Left kidney (tissue), 8 donors: ENCODE measurements at places on chromosomes 13 and 19.
A peak's percentile ranks its signal among the peaks of the same experiment; 100 is the strongest.

GRCh38 chr19:33522371-33522662 lies 726 bp upstream of the PEPD start:
- DNase-seq = no peak

DNA sequence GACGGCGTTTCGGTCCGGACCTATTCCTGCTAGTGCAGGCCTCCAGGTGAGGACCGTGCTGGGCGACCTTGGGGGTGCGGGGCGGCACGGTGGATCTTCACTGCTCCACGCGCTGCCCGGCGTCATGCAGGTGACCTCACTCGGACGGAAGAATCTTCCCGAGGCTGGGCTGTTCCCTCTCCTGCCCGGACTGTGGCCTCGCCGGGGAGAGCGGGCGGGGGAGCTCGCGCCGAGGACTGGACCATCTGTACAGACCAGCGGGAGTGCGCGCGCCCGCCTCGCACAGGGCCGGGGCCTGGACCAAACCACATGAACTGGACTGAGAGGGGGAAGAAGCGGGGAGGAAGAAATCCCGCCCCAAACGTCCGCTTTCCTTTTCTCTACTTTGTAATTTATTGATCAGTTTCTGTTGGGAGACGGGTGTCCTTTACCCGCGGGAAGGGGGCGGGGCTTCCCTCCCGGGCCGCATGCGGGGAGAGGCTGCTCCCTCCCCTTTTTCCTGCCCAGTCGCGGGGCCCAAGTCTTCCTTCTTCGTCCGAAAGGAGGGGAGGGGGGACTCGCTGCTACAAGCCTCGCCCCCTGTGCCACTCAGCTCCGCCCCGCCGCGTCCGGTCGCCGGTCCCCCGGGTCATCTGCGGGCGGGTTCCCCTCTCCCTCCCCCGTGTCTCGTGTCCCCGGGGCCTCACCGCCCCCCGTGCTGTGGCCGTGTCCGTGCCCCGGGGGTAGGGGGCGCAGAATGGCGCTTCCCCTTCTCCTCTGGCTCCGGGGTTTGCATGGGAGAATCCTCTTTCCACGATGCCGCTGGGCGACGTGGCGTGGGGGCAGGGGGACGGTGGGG lies 4.9 kb downstream of the HRC start:
- peak; percentile 90 for DNase-seq

- no peak for DNase-seq
Measured at GRCh38 chr13:96490496-96490989, 400.6 kb downstream of the HS6ST3 start.

DNA sequence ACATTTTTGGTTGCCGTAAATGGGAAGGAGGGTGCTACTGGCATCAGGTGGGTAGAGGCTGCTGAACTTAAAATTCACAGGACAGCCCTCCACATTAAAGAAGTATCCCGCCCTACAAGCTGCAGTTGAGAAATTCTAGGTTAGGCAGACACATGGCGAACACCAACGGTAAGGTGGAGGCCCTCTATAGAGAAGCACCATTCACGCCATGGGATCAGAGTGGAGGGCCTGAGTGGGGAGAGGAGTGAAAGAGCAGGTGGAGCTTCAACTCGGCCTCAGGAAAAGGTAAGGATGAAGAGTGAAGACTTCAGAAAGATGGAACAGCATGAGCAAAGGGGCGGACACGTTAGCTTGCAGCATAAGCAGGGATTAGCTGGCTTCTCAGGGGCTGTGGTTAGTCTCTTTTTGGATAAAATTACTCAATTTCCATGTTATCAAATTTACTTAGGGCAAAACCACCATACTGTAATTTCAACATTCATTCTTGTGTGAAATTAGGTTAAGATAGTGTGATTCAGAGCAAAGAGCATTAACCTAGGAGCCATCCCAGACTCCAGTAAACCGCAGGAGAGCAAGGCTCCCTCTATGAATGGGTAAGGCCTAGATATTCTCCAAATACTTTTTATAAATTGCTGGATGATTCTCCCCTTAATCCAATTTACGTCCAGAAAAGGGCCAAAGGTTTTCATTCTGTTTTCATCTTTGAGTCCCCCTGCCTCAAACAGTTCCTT lies 1.2 kb downstream of the EEF1AKMT1 start:
- DNase-seq = no peak

GRCh38 chr13:51914137-51914493 lies 52.3 kb downstream of the CCDC70 start:
- DNase-seq = no peak

- DNase-seq = no peak
Measured at GRCh38 chr13:91212231-91212630, 135.3 kb upstream of the MIR17HG start.

- no peak for DNase-seq
Measured at GRCh38 chr13:114283576-114283975, 2.2 kb downstream of the UPF3A start.

- DNase-seq = no peak
Measured at GRCh38 chr13:27569405-27569804, 50.9 kb downstream of the LNX2 start.

- DNase-seq = no peak
Measured at GRCh38 chr13:96771486-96772367, 222.5 kb downstream of the OXGR1 start.

GRCh38 chr13:76610819-76611415 lies 275.3 kb downstream of the KCTD12 start:
- no peak for DNase-seq

GRCh38 chr13:50215399-50215798 lies 200.2 kb downstream of the KCNRG start:
- DNase-seq = no peak

GRCh38 chr13:35693134-35693784 lies 216.8 kb upstream of the MAB21L1 start:
- DNase-seq = no peak

DNA sequence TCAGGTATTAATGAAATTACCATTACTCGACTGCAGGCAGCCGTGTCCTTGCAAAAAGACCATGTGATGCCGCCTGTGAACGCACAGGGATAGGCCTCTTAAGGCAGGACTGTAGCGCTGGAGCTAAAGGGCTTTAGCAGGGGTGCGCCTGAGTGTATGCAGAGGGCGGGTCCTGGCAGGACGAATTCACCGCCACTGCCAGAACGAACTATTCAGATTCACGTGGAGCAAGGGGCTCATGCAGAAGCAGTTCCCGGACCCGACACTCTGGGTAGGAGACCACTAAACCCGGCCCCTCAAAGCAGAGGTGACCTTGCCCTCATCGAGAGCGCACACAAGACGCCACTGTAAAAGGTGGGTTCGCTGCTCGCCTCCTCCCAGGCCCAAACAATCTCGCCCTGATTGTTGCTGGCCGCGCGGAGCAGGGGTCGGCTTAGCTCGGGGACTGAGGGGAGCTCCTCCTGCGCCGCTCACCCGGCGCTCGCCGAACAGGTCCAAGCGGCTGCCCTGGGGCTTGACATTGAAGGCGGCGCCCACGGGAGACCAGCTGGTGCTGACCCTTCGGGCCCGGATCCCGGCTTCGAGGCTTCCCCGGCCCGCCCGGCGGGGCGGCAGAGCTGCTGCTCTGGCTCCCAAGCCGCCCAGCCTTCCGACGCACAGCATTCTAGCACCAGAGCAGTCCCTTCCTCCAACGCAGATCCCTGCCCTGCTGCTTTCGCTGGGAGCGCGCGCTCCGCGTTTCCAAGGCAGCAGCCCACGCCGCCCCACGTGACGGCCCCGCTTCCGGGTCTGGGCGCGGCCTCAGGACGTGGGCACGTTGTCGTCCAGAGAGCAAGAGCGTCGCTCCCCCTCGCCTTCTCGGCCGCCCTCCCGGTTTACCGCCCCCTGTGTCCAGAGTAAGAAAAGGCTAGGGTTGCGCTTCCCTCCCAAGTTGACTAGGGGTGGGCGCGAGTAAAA lies at the start of gene MIPEP:
MIPEP (minus strand) TSS at position 743 of the 957 bp plus-strand sequence; CDS start at position 663, 80 bp downstream.
- DNase-seq = peak; percentile 96

- no peak for DNase-seq
Measured at GRCh38 chr13:95503662-95504061, 48.9 kb upstream of the CLDN10 start.

DNA sequence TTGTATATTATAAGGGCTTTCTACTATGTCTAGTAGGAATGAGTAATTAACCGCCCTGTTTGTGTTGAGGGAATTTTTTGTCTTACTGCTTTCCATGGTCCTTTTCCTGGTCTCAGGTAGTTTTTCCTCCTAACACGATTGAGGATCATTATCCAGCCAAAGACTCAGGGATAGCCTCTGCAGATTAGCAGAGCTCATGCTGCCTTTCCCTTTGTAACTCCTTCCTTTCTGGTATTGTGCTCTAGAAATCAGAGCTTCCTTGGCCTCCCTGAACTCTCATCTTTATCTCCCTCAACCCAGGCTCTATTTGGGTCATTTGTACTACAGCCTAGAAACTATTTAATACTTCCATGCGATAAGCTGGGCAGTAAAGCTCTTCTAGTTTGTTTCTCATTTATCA lies 142.1 kb downstream of the PDS5B start:
- no peak for DNase-seq

DNA sequence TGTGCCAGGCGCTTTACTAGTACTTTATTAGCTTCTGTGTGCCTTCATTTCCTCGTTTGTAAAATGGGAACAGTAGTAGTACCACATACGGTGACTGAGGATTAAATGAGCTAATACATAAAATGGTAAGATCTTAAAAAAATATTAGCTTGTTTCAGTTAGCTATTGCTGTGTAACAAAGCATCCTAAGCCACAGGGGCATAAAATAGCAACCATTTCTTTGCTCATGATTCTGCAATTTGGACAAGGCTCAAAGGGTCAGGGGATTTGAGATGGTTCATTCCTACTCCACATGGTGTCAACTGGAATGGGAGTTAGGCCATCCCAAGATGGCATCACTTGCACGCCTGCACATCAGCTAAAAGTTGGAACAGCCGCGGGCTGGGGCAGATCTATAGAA lies 13.3 kb downstream of the DYRK1B start:
- no peak for DNase-seq

DNA sequence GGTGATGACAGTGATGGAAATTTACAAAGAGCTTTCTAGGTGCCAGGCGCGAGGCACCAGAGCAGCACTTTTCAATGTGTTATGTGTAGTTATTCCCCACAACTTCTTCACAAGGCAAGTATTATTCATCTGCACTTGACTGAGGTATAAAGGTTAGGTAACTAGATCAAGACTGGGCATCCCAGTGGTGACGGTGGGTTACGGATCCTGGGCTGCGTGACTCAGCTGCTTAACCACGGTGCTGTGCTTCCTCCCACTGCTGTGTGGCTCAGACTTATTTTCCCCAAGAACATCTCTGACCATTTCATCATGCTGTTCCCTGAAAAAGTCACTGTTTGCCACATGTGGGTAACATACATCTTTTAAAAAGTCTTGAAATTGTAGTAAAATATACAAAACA lies 19.3 kb downstream of the EDDM13 start:
- DNase-seq = no peak

DNA sequence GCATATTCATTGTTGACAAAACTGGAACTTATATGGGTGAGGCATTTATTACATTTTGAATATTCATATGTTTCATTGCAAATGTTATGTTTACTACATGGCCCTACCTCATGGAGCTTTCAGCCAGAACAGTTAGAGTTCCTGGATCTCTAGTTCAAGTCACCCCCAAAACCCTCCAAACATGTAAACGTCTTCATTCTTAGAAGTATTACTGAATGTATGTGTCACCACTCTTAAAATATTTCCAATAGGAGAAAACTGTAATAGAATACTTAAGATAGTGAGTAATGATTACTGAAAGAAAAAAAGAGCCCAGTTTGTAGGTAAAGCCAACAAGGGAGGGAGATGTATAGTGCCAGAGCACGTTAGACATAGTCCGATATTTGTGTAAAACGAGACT lies 23.5 kb downstream of the URI1 start:
- DNase-seq = no peak

GRCh38 chr13:63910511-63910910 lies 2494.9 kb upstream of the PCDH20 start:
- DNase-seq = peak; percentile 3

DNA sequence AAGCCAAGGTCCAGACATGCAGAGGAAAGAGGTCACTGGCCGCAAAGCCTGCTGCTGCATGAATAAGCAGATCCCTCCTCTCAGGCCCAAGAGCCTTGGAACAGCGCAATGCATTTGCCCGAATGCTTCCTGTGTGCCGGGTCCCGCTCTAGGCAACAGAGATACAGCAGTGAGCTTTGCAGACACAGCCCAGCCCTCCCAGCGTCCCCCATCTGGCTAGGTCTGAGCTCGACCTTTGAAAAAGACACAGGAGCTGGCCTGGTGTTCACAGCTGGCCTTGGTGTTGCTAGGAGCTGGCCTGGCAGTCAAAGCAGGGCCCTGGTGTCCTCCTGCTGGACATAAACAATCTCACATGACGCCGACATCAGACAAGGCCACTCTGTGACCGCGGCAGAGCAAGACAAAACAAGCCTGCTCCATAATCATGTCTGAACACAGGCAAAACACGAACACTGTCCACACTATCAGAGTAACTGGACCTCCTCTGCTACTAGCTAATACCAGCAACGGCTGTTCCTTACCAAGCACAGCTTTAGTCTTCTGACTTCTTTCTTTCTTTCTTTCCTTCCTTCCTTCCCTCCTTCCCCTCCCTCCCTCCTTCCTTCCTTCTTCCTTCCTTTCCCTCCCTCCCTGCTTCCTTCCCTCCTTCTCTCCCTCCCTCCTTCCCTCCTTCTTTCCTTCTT lies 5.7 kb upstream of the PEX11G start:
- no peak for DNase-seq

DNA sequence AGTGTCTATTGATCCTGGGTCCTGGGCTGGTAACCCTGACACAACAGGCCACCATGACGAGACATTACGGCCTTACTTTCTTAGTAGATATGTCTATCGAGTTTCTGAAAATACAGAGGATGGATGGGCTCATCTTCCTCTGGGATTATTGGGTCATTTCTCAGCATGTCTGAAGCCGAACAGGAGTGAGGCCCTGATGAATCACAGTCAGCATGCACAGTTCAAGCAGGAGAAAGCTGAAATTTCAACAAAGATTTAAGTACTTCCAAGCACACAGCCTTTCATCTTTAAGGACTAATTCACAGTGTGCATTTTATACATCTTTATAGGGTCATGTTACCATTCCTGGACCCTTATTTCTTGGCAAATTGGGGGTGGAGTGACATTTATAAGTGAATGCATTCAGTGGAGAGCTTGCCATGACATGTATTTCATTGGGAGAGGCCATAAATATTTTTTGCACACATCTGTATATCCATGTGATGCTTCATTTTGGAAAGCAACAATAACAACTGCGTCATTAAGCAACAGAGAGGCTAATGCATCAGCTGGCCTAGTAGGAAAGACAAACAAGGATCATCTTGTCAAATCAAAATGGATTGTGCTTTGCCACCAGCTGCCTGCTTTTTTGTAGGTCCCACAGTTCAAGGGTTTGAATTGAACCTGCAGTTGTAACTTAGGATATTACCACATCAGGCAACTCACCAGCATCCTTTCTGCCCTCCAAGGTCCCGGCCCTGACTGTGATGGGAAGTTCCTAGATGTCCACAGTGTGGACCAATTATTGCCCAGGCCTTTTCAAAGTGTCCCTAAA lies 143.5 kb downstream of the DNAJC15 start:
- no peak for DNase-seq

DNA sequence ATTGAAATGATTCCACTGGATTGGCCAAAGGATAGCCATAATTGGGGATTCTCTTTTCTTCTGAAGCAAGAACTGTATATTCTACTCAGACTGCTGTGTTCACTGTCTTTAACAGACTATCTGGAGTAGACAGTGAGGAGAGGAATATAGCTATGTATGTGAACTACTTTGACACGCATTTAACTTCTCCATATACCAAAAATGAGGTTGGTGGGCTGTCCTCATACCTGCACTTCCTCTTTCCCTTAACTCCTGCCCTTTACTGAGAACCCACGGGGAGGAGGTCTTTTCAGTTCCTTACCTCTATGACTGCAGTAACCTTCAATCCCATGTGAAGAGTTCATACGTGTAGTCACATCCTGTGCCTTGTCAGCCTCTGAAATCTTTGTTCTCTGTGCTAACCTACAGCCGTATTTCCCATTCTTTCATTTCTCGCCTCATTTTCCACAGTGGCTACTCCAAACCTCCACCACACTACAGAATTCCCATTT lies 305.8 kb downstream of the MTUS2 start:
- DNase-seq = no peak
